Fibroblast of lung (primary cell): ENCODE measurements at places on chromosomes 4 and X.

- DNase-seq = no peak
Observed at GRCh38 chr4:151649479-151649878, 111.3 kb downstream of the GATB start.

DNA sequence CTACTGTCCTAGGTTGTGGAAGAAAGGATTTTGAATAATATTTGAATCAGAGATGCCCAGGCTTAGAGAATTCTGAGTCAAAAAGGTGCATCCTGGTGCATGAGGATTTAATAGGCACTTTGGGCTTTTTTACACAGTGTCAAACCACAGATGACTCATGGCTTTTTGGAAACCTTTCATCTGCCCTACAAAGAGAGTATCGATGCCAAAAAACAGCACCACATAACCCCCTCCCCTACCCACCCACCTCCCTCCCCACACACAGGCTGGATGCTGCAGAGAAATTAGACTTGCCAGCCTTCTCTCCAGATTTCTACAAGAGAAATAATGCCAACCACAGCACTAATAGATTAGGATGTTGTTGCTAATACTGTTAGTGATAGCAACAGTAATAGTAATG, 779.3 kb downstream of the NLGN4X start:
- DNase-seq = no peak

DNA sequence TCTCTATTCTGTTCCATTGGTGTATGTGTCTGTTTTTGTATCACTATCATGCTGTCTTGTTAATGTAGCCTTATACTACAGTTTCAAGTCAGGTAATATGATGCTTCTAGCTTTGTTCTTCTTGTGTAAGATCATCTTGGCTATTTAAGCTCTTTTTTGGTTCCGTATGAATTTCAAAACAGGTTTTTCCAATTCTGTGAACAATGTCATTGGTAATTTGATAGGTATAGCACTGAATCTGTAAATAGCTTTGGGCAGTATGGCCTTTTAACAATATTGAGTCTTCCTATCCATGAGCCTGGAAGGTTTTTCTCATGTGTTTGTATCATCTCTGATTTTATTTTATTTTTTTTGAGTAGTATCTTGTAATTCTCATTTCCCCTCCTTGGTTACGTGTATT, 94.3 kb downstream of the ANAPC10 start:
- no peak for DNase-seq

- DNase-seq = no peak
Observed at GRCh38 chr4:83080561-83080960, 34.0 kb downstream of the PLAC8 start.

DNA sequence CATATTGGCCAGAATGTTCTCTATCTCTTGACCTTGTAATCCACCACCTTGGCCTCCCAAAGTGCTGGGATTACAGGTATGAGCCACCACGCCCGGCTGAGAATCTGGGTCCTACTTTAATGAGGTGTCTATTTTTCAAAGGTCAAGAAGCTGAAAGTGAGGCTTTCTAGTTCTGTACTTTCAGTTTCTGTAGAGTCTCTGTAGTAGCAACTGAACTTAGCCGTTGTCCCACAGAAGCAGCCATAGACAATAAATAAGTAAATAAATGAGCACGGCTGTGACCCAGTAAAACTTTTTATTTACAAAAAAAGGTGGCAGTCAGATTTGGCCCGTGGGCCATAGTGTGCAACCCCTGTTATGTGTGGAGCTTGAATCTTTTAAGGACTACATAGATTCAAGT, 92.0 kb downstream of the FNIP2 start:
- no peak for DNase-seq

DNA sequence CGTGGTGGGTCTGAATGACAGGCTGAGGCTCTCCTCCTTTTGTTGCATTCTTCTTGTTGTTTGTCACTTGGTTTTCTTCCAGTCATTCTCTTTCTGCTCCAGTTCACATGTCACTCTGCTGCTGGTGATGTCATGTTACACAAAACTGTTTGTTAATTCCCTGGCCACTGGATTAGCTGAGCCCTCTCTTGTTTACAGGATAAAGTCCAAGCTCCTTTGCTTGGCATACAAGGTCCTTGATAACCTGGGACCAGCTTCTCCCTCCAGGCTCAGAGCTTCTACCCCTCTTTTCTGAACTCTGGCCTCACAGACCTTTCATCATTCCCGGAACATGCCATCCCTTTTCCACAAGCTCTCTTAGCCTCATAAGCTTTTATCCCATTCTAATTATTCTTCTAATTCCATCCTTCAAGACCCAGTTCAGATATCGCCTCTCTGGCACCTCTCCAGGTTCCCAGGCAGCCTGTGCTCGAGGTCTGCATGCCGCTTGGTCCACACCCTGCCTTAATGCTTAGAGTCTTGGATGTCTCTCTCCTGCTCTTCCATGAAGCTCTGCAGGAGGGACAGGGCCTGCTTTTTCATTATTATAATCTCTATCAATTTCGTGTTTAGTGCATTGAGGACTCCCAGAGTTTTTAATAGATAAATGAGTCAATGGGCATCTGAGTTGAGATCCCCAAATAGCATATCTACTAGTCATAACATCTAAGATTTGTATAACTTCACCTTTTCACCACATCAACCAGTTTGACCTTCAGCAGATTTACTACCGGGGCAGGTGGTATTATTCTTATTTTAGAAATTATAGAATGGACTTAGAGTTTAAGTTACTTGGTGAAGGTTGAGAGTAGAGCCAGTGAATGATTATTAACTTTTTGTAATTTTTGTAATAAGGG, 98.7 kb downstream of the TMEM131L start:
- peak; percentile 57 for DNase-seq

DNA sequence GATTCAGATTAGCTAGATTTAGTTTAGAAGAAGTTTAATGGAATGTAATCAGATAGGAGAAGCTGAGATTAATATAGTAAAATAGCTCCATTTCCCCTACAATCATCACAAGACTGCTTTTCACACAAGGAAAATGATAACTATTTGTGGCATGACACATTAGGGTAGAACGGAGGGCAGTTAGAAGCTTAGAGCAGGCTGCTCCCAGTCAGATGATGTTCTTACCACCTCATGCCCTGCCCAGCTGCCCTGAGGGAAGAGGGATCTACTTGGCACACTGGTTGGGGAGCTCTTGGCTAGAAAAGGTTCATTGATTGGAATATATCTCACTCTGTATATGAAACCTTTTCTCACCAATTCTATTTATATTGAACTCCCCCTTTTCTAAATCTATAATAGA, 180.7 kb upstream of the IL15 start:
- no peak for DNase-seq

DNA sequence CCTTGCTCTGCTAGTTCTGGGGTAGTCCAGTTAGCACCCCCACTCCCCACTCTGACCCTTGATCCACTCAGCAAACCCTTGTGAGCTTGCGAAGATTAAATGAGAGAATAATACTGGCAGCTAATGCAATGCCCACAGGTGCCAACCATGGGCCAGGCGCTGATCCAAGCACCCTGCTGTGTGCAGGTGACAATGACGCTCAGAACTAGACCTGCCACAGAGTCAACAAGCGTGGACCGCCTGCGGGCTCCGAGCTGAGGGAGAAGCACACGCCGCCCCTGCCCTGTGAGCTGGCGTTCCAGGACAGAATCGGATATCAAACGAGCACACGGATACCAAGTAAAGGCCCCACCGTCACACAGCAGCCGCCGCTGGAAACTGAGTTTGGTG, 129.2 kb downstream of the FAM53A start:
- no peak for DNase-seq

DNA sequence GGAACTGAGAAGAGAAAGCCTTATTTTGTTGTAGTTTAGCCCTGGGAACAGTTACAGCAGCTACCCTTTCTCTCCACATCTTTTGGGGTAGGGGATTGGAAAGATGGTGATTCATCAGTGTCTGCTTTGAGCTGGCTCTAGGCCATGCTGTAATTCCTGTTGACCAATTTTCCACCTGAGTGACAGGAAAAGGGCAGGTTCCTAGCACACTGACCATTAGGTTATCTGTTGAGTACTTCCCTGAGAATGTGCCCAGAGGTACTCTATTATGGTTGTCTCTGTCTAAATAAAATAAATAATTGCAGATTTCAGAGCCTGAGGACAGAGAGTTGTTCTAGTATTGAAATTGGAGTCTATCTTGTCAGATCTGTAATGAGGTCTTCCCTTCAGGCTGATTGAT, 109.0 kb downstream of the ENOX2 start:
- no peak for DNase-seq

- peak; percentile 98 for DNase-seq
Observed at GRCh38 chr4:169070071-169070894, 60.2 kb upstream of the CBR4 start.

DNA sequence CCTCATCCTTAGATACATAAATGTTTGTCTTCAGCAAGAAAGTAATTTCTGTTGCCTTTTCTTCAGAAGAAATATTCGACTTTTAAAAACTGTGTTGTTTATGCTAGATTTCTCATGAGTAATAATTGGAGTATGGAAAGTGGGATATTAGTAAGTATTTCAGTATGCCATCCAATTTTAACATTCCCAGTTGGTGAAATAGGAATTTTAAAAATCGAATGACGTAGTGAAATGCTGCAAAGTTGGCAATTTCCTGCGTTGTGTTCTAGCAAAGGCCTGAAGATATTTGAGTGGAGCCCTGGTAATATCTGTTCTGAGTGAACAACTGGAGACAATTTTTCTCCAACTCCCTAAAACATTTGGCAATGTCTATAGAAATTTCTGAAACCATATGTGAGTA, 190.1 kb downstream of the ZNF330 start:
- DNase-seq = peak; percentile 41

- DNase-seq = peak; percentile 83
Observed at GRCh38 chr4:1329408-1330371, 17.3 kb upstream of the UVSSA start.

GRCh38 chr4:129095811-129096454, at the start of gene C4orf33:
C4orf33 (plus strand) TSS chr4:129096152; CDS start chr4:129102611, 6,459 bp downstream.
- peak; percentile 76 for DNase-seq

DNA sequence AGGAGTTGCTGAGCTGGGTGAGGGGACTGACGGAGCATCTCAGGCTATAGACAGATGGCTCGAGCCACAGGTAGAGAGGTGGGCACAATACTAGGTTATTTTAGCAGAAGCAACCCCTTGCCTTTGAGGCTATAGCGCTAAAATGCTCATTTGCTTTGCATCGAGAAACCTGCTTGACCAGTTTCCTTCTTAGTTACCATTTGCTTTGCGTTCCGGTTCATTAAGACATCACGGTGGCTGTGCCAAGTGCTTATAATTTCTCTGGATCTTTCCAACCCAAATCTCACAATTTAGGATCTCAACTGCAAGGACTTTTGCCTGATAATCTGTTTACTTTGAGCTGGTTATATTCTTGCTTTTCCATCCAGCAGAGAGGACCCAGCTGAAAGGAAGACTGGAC, 40.8 kb downstream of the DLG3 start:
- no peak for DNase-seq

DNA sequence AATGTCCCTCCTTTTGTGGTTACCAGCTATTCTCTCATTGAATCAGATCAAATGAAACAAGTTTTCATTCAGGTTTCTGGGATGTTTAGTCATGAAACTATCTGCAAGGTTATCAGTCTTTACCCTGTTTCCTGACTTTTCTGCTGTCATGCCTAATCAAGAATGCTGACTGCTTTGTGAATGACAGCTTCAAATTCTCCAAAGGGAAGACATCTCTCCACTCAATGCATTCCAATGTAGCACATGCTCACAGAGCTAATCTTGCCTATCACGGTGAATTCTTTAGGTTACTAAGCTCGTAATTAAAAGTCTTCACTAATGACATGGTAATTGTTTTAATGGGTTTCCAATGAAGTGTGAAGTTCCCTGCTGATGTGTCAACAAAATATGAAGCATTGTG, 1068.5 kb downstream of the PCDH7 start:
- peak; percentile 0 for DNase-seq

DNA sequence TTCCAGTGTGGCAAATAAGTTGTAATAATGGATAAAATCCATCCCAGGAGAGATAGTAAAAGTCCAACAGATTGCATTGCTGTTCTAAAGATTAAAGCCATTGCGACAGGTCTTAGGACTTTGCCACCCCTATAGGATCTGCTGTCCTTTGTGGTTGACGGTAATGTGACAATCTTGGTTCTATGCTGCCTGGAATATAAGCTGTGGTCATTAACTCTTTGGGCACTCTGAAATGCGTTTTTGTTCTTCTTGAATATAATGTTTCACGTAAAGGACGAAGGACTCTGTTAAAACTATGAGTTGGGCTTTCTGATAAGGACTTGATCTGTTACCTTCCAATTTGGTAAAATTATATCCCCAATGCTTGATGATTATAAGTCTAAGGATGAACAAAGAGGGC, at the start of gene CLDN24:
Gene CLDN24 (minus strand): TSS at position 101 of the 400 bp plus-strand sequence. CDS start 0 bp downstream, at position 101.
- DNase-seq = no peak

DNA sequence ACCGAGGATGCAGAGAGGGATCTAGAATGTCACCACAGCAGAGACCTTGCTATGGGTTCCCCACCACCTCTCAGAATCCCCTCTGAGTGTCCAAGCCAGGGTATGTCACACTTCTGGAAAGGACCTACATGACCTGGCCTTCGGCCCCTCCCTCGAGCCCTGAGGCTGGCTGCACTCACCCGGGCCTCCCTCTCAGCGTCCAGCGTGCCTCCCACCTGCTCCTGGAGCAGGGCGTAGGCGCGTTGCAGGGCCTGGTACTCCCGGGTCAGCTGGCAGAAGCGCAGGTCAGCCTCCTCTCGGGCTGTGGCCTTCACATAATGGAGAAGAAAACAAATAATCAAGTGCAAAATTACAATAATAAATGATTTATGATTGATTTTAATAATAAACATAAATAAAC, 43.9 kb upstream of the C4orf50 start:
- no peak for DNase-seq

- no peak for DNase-seq
Observed at GRCh38 chr4:170497689-170498088, 407.9 kb upstream of the AADAT start.

- DNase-seq = no peak
Observed at GRCh38 chrX:153433781-153434285, 12.0 kb downstream of the TREX2 start.

DNA sequence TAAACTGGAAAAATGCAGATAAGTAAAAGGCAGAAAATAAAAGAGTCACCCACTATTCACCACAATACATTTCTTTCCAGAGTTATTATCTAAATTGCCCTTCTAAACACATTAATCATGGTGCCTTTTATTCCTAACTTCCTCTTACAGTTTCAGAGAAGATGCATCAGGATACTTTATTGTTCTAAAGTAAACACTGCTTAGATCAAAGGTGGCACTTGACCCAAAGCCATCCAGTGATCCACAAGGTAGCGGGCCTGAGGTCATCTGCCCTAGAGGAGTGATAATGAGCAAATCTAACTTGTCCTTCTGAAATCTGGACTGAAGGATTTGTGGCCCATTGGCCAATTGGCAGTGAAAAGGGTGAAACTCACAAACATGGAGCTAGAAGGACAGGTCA, 12.0 kb upstream of the TMEM154 start:
- DNase-seq = no peak
